ENCODE measurements at places on chromosomes 11 and 22. TPM values are rescaled to one million over a fixed set of nuclear protein-coding genes. Genes with fewer than 3 reads are reported as not detected.
A peak's percentile ranks its signal among the peaks of the same experiment; 100 is the strongest.

The TREH gene
- total RNA-seq: not detected

The MRGPRX3 gene
- total RNA-seq: not detected

- no peak for DNase-seq
Observed at GRCh38 chr11:124725719-124726105, 14.0 kb upstream of the NRGN start.

- no peak for DNase-seq
Observed at GRCh38 chr22:47166446-47167016, 404.1 kb downstream of the TBC1D22A start.

DNA sequence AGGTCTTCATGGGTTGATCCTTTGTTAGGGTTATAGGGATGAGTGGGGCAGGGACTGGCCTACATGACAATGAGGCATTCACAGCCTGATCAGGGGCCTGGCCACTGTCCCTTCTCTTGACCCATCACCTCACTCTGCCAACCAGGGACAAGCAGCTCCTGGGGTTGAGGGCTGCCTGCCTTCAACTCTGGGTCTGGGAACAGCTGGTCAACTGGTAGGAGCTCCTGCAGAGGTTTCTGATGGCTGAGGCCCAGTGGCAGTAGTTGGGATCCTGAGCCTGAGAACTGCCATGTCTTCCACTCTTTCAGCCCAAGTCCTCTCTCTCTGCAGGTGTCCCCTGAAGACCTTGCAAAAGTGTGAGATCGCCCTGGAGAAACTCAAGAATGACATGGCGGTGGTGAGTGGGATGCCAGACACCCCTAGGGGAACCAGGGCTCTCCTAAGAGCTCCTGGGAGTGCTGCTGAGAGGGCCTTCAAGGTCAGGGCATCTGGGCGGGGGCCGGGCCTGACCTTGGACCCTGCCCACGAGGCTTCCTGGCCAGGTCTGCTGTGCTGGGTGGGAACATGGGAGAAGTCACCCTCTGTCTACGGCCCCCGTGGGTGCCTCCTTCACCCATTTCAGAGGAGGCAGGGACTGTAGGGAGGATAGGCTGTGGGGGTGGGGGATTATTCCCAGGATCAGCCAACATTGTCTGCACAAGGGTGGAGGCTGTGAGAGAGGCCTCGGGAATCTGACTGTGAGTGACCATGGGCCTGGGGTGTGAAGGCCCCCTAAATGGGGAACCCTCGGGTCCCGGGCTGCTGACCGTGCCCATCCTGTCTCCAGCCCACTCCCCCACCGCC lies 76.8 kb downstream of the MED15 start:
- no peak for DNase-seq

The IL10RA gene
- not detected for total RNA-seq

The TAF10 gene
- 35.0 TPM for total RNA-seq

DNA sequence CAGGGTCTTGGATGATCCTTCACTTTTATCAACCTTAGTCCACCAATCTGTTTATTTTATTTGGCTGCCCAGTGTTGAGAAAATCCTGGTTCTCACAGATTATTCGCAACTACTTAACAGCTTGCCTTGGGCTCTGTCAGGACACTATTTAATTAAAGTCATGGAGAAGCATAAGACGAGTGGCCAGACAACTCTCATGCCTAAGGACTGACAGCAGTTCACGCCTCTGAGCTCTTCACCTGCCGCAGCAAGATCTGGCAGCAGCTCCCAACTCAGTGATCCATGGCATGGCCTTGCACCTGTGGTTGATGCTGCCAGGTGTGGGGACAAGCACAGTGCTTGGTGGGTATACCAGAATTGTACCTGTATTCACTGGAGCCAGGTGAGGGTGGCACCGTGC lies 37.8 kb downstream of the HIRA start:
- no peak for DNase-seq

DNA sequence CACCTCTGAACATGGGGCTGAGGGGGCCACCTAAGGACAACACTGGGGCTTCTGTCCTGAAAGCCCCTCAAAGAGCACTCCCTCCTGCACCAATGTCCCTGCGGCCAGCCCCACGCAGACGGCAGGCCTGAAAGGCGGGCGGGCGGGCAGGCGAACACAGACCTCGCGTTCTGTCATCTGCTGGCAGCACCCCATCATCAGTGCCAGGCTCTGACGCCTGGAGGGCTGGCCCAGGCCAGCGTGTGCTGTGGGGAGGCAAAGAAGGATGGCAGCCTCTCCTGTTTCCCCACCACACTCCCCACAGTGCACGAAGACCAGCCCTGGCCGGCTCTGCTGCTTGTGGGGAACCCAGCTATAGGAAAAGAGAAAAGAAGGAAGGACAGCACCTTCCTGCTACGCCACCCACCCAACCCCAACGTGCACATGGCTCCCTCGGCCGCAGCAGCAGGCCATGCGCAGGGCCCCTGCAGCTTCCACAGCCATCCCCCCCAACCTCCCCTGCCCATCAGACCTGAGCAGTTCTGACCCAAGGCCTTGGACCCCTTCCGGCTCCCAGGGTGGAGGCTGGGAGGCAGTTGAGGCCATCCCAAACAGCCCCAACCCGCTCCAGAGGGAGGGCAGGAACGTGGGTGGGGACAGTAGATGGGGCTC lies 3.5 kb downstream of the SBF1 start:
- DNase-seq: no peak

The HSPB2 gene
- 2.9 TPM for total RNA-seq

The DEFB108B gene
- not detected for total RNA-seq

DNA sequence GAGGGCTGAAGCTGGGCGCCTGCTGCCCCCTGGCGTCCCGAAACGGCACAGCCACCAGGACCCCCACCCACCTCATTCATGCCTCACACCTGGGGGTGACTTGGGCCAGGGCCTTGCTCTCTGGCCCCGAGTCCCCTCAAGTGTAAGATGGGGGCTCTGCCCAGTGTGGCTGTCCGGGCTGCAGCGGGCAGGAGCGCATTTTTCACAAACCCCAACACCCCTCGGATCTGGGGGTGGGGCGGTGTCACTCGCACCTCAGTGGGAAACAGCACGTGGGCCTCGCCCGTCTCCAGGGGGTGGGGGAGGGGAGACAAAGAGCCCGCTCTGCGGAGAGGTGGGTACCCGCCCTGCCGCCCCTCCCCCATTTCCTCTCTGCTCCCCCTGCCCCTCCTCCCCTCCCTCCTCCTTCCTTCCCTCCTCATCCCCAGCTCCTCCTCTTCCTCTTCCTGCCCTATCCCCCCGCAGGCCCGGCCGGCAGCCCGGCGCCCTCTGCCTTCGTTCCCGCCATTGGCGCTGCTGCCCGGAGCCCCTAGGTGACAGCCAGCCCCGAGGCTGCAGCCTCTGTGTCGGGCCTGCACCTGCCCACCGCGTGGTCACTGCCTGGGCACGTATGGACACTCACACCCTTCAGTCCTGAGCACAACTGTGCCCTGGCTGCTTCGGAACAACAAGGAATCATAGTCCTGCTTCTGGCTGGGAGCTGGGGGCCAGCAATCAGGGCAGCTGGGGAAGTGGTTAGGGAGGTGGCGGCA lies 6.8 kb upstream of the CDKN1C start:
- peak; percentile 44 for DNase-seq

The UBQLN3 gene
- not detected for total RNA-seq

DNA sequence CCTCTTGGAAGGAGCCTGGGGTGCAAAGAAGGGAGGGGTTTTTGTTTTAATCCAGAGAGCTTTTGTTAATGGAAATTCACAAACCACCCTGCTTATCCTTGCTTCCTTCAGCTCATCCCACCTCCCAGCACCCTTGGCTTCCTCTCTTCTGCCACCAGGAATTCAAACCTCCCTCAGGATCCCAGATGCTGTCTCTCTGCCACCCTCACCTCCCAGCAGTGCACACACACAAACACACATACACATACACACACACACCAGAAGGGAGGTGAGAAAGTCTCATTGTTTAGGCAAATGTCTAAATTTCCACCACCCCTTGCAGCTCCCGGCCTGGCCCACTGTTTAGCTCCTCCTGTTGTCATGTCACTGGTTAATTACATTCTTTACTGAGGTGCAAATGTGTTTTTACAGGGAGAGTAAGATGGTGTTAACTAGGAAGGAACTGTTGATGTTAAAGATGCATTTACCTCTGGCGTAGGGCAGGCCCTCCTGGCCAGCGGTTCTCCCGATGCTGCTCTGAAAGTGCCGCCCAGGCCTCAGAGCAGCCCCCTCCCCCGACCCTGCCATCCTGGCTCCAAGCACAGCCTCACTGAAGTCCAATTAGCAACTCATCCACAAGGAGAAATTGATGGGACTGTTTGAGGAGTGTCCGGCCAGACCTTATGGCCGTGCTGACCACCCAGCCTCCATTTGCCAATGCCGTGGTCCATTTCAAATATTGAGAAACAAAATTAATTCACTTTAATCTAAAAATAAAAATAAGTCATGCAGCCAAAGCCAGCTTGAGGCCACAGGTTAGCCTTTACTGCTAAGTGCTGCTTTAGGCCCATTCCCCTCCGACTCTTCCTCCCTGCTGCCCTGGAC lies 165.4 kb downstream of the FEZ1 start:
- no peak for DNase-seq

- DNase-seq: no peak
Observed at GRCh38 chr11:129202646-129203045, 10.5 kb upstream of the ARHGAP32 start.

The SLC16A8 gene
- not detected for total RNA-seq

- DNase-seq: no peak
Observed at GRCh38 chr11:88275636-88276035, 61.9 kb downstream of the CTSC start.

DNA sequence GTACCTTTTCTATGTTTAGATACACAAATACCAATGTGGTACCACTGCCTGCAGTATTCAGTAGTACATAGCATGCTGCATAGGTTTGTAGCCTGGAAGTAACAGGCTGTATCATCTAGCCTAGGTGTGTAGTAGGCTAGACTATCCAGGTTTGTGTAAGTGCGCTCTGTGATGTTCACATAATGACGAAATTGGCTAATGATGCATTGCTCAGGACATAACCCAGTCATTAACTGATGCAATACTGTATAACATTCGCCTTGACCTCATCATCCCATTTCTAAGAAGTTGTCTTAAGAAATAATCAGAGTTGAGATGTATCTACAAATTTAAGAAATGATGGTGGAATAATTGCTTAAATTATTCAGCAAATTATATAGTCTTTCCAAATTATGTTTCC lies 116.0 kb upstream of the TIMP3 start:
- DNase-seq: no peak

- peak; percentile 63 for DNase-seq
Observed at GRCh38 chr22:22959147-22959827, 71.7 kb downstream of the IGLL5 start.

- DNase-seq: peak; percentile 96
Observed at GRCh38 chr11:76770642-76771445, 12.3 kb upstream of the TSKU start.

DNA sequence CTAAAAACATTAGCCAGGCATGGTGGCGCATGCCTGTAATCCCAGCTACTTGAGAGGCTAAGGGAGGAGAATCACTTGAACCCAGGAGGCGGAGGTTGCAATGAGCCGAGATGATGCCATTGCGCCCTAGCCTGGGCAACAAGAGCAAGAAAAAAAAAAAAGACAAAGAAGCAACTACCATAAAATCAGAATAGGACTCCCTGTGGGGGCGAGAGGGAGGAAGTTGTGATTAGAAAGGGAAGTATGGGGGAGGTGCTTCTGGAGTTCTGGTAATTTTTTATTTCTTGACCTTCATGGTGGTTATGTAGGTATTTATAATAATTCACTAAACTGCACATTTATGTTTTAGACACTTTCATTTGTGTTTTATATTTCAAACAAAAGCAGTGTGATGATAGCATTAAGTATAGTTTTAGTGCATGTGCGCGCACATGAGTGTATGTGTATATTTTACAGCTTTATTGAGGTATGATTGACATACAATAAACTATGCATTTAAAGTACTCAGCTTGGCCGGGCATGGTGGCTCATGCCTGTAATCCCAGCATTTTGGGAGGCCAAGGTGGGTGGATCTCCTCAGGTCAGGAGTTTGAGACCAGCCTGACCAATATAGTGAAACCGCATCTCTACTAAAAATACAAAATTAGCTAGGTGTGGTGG lies 43.5 kb downstream of the SIK2 start:
- no peak for DNase-seq

The TLCD5 gene
- 6.9 TPM for total RNA-seq

- DNase-seq: no peak
Observed at GRCh38 chr22:20203142-20203551, 52.3 kb upstream of the CCDC188 start.

DNA sequence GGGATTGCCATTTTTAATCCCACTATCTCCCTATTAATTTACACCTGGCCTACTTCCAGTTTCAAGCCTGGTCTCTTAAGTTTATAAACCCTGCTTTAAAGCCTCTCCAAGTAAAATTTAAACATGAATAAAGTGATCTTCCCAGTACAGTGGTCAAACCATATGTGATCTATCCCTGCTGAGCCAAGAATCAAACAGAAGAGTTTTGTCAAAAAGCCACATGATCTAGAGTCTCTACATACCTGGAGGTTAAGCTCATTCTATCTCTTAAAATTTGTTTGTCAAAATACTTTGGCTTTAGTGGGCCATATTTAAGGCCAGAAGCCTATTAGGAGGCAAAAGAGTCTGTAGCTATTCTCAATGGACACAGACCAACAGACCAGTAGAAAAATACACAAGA lies 42.9 kb upstream of the DDI1 start:
- no peak for DNase-seq

The CRYBB3 gene
- total RNA-seq: not detected

The SLC5A4 gene
- not detected for total RNA-seq

DNA sequence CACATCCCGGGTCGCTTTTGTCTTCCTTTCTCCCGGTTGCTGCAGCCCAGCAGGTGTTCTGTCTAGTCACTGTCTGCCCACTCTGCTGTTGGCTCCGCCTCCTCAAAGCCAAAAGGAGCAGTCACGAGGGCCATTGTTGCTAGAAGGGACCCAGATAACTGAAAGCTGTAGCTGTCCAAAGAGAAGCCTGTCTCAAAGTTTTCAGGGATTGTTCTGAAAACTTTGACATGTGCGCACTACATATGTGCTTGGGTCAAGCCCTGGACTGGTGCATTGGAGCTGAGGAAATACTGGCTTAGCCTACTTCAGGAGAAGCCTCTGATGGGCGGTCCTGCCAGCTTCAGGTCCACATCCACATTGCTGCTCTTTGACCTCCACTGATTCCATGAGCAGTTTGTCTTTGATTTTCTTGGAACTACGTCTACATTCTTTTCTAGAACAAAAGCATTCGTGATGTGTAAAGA lies 8.8 kb upstream of the OR2AT4 start:
- DNase-seq: no peak

GRCh38 chr11:9851366-9851765 lies 187.5 kb downstream of the SWAP70 start:
- DNase-seq: no peak

- no peak for DNase-seq
Observed at GRCh38 chr11:104275992-104276391, 112.0 kb upstream of the PDGFD start.

GRCh38 chr11:859394-860131 lies 16.9 kb downstream of the TSPAN4 start:
- DNase-seq: peak; percentile 61

- no peak for DNase-seq
Observed at GRCh38 chr11:64206457-64207255, at the start of gene FERMT3. TSS of gene FERMT3 (plus strand) at chr11:64206721. CDS start at chr11:64207365, 644 bp downstream.

- no peak for DNase-seq
Observed at GRCh38 chr11:31141789-31142188, 227.8 kb downstream of the DCDC1 start.
